ENCODE measurements at places on chromosomes 12 and 14.

GRCh38 chr14:69572841-69573135 lies 1.9 kb downstream of the CCDC177 start:
- no peak for DNase-seq

DNA sequence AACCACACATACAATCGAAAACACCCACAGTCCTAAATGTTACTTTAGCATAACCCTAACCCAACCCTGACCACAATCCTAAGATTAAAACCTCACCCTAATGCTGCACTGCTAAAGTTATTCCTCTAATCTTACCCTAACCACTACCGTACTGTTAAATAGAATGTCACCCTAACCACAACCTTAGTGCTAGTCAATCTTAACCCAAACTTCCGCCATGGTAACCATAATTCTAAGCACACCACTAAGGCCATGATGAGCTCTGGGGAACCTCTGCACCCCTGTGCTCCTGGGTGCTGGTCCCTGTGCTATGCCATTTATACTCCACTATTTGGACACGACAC lies 38.0 kb downstream of the LTBP2 start:
- DNase-seq = no peak

GRCh38 chr12:32821710-32822109 lies 66.0 kb upstream of the YARS2 start:
- no peak for DNase-seq

GRCh38 chr14:104968541-104969401 lies 9.4 kb downstream of the AHNAK2 start:
- DNase-seq = no peak

GRCh38 chr14:74908861-74909341 lies 14.2 kb downstream of the RPS6KL1 start:
- no peak for DNase-seq

- DNase-seq = no peak
These were observed 175.2 kb upstream of the ATP2B1 start for GRCh38 chr12:89883630-89884389.

DNA sequence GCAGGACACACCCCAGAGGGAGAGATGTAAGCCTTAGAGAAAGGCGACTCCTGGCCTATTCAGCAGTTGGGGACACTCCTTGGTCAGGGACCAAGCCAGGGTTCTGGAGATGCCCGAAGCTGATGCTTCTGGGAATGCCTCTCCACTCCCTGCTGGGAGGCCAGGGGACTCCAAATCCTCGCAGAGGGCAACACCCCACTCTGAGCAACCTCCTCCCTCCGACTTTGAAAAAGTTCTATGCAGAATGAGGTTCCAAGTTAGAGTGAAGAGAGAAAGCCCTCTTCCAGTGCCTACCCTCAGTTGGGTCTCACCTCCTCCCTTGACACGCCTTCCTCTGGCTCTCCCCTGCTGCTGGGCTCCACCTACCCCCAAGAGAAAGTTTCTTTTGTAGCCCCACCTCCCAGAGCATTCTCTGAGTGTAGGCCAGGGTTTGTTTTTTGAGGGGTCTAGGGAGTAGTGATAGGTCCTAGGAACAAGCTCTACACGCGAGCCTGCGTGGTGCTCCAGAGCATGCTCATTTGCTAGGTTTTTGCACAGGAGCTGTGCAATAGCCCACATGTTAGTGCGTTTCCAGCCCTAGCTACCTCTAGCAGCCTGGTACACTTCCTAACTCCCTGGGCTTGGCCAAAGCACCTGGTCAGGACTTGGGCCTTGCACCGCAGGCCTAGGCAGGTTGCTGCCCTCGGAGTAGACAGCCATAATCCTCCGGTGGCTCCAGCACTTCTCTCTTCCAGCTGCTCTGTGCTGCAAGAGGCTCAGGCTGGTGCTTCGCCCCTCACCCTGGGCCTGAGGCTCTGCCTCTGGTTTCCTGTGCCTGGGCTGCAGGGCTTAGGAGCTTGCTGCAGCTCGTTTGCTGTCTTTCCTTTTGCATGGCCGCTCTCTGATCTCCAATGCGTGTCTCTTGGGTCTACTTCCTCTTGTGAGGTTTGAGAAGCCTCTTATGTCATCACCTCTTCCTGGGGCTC lies 590 bp upstream of the CEBPE start:
- peak; percentile 66 for DNase-seq
